T1000 (cell line): ENCODE measurements at places on chromosomes 3 and 15.

GRCh38 chr3:105806359-105806758 is 62.5 kb downstream of the CBLB start:
- DNase-seq = no peak

GRCh38 chr3:114449271-114450007 is 155.6 kb downstream of the TIGIT start:
- DNase-seq = no peak

GRCh38 chr3:63762180-63762579 is 56.9 kb upstream of the C3orf49 start:
- DNase-seq = no peak

- no peak for DNase-seq
Observed at GRCh38 chr15:87672309-87673288, 583.9 kb downstream of the NTRK3 start.

GRCh38 chr15:56844892-56845291 is 73.6 kb upstream of the TCF12 start:
- DNase-seq = no peak

GRCh38 chr3:6861625-6862000 is 698 bp downstream of the GRM7 start:
- no peak for DNase-seq

- DNase-seq = no peak
Observed at GRCh38 chr3:71453822-71454511, 129.6 kb downstream of the FOXP1 start.

GRCh38 chr3:42654331-42655201 is 1.1 kb downstream of the ZBTB47 start:
- peak; percentile 21 for DNase-seq

DNA sequence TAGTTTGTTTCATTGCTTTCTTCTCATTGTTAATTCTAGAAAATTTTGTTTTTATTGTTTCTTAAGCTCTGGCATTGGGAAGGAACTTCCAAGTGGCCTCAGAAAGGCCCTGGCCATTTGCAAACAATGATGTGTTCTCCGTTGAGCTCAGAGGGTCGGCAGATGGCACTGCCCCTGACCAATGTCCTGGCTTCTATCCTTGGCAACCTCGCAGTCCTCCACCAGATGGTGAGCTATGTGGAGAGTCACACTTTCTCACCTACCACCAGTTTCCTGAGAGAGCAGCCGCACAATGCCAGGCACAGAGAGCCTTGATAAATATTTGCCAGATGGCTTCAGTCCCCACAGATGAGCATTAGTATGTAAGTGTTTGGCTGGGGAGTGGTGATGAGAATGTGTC is 343.7 kb downstream of the EPHB1 start:
- DNase-seq = no peak

DNA sequence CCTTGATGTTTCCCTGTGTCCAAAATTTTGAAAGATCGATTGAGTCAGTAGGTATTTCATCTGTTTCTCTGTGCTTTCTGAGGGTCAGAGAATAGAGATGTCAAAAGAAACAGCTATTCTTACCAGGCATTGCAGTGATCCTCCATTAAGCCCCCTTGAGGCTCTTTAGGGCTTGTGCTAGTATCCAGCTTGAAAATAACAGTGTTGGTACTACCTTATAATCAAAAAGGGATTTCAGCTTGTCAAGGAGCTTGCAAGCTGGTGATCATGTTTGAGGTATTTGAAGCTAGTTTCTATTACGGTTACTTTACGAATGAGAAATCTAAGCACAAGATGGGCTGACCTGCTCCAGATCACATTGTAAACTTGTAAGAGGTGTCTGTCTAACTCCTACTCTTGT is 103.4 kb downstream of the EDEM1 start:
- DNase-seq = no peak

DNA sequence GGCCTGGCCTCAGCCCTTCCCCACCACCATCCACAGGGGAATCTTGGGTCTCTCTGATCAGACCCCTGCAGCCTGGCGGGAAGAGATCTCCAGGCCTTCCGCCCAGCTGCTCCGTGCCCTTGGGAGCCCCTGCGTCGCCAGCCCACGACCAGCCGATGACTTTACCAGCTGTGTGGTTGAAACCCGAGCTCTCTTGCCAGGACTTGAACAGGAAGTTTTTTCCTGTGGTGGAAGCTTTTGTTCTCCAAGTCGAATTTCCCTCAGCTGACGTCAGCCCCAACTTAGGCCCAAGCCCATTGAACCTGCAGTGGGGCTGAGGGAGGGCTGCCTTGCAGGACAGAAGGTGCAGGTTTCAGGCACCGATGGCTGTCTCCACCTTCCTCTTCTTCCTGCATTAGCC is 51.7 kb upstream of the SMAD3 start:
- no peak for DNase-seq

- no peak for DNase-seq
Observed at GRCh38 chr15:50906954-50907600, 1.4 kb upstream of the AP4E1 start.

GRCh38 chr3:46184469-46184868 is 23.6 kb downstream of the CCR1 start:
- no peak for DNase-seq

DNA sequence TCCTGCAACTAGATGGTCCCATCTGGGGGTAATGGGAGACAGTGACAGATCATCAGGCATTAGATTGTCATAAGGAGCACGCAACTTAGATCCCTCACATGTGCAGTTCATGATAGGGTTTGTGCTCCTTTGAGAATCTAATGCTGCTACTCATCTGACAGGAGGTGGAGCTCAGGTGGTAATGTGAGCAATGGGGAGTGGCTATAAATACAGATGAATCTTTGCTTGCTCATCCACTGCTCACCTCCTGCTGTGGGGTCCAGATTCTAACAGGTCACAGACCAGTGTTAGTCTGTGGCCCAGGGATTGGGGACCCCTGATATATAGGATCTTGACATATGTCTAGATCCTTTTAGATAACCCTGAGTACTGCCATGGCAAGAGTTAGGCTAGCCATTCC is 52.7 kb downstream of the RASGRF1 start:
- no peak for DNase-seq

DNA sequence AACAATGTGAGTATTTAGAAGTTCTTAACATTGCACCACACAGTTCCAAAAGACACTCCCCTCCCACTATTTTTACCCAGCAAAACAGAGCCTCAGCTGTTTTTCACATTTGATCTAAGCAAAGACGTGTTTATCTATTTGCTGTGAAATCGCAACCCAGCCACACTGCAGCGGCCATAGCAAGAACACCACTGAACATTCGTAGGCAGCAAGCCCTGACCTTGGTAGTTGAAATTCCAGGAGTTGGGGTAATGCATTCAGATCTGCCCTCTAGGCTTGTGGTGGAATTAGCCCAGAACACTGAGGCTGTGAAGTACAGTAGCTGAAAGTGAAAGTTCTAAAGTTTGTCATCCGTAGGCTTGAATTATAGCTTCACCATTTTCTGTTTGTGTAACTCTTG is 17.1 kb upstream of the SLC24A5 start:
- DNase-seq = no peak

GRCh38 chr15:50953302-50953701 is 44.8 kb downstream of the AP4E1 start:
- DNase-seq = no peak

GRCh38 chr15:95567686-95568085 is 762.8 kb upstream of the NR2F2 start:
- no peak for DNase-seq

DNA sequence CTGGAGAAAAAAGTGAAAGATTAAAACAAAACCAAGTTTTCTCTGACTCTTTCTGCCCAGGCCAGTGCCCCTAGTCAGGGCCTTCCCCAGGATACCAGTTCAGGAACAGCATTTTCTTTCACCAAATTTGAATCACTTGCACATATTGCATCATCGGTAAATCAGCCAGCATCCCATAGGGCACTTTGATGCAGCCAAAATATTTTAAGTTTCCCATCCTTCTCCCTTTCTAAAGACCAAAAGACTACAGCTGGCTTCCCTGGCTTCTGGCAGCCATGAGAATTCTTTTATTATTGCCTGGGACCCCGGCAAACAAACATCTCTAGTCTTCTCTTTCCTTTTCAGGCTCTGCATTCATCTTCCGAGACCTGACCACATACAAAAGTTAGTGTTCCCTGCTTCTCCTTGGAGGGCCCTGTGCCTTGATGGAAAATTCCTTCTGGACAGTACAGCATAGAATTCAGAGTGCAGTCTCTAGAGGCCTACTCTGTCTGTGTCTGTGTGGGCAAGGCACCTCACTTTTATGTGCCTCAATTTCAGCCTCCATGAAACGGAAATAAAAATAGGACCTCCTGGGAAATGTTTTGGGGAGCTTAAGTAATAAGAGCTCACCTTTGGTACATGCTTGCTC is 348.0 kb downstream of the VPS13C start:
- DNase-seq = no peak
